ENCODE measurements at places on chromosomes 6 and 20.

- DNase-seq = no peak
Observed at GRCh38 chr6:164417537-164418261, 891.7 kb downstream of the C6orf118 start.

GRCh38 chr20:64077094-64077493 lies 2.2 kb downstream of the RGS19 start:
- no peak for DNase-seq

- DNase-seq = no peak
Observed at GRCh38 chr20:33689493-33689892, 3.3 kb upstream of the E2F1 start.

DNA sequence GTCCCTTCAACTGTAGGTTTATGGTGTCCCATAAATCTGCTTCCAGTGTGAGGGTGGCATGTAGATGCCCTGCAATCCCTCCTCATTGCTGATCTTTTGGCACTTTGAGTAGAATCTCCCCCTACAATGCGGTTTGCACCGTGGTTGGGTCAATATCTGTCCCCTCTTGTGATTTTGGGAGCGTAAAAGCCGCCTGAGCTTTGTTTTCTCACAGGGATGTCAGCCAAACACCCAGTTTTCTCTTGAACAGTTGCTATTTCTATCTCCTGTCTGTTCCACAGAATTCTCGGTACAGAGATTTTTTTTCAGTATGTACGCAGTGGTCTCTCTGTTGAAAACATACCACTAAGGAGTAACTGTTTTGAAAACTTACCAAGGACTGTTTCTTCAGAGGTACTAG lies 21.8 kb downstream of the CDS2 start:
- no peak for DNase-seq

DNA sequence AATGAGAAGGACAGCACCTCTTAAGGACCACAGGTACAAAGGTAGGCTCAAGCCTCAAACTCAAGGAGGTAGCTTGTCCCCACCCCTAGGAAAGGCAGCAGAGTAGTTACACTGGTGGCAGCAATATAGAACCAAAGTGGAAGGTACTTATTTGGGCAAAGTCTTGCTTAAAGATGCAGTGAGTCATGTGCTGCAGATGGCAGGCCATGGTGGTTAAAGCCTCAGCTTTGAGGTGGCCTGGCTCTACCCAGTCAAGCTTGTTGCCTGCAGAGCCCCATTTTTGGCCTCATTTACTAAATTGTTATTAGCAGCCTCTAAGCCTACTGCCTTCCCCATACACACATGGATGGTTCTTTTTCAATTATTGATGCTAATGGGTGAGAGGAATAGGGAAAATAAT lies 146.0 kb downstream of the ELOVL4 start:
- no peak for DNase-seq

DNA sequence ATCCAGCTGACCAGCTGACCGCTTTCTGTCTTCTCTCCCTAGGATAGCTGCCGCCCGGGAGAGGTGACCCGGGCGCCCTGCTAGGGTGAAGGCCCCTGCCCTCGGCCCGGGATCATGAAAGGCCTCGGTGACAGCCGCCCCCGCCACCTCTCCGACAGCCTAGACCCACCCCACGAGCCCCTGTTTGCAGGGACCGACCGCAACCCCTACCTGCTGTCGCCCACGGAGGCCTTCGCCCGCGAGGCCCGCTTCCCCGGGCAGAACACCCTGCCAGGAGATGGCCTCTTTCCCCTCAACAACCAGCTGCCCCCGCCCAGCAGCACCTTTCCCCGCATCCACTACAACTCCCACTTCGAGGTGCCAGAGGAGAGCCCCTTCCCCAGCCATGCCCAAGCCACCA lies 109.7 kb upstream of the MYL9 start:
- no peak for DNase-seq

- no peak for DNase-seq
Observed at GRCh38 chr6:20711518-20711917, 177.3 kb downstream of the CDKAL1 start.

- no peak for DNase-seq
Observed at GRCh38 chr6:128135325-128135724, 234.5 kb upstream of the THEMIS start.

- DNase-seq = no peak
Observed at GRCh38 chr6:136887953-136888352, 34.1 kb upstream of the SLC35D3 start.

DNA sequence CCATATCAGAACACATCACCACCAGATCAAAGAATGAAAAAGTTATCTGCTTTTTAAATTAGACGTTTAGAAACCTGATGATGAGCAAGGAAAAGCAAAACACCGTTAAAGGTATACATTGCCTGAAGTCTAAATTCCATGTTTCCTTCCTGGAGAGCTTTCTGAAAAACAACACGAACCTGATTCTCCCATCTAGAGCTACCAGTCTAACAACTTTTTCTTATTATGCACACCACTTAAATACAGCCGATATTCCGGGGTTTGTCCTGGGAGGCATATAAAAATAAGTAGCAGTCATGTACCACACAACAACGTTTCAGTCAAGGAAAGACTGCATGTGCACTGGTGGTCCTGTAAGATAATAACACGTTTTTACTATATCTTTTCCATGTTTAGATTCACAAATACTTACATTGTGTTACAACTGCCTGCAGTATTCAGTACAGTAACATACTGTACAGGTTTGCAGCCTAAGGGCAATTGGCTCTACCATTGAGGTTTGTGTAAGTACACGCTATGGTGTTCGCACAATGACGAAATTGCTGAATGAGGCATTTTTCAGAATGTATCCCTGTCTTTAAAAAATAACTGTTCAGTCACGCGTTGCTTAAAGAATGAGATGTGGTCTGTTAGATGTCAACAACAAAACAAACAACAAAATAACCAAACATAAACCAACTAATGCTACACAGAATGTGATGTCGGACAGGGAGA lies 19.1 kb upstream of the LYRM2 start:
- DNase-seq = no peak

DNA sequence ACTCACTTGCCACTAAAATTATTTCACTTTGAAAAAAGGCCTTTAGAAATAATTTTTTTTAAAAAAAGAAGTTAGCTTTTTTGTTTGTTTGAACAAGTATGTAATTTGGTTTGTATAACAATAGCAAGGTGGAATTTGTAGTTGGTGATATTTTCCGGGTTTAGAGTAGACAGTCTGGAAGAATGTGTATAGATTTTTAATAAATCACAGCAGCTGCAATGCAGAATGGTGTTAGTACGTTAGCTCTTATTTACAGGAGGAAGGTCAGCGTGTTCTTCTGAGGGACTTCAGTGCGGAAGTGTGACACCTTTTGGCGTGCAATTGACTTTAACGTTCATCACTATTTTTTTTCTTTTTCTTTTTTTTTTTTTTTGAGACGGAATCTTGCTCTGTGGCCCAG lies 115.4 kb downstream of the PLEKHG1 start:
- DNase-seq = no peak

DNA sequence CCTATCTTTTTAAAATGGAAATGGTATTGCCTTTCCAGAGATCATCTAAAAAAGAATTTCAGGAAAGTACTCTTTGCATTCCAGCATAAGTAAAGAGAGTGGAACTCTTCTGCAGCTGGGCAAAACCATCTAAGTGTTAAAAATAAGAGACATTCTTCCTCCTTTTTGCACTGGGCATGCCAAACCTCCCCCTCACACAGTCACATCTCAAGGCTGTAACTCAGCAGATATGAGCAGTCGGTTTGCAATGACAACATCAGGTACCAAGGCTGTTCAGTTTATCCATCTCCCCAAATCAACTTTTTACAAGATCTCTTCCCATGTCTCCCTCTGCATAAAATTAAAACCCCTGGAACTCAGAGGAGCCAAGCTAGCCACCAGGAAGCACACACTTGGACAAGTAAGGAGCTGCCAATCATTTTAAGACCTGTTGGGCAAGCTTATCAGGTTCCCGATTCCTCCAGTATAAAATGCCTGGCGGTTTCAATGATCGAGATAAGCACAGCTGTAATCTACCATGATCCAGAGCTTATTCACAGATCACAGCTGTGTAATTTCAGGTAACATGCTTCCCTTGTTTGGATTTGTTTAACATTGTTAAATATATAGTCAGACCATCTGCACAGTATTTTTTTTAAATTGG lies 23.2 kb downstream of the ID4 start:
- no peak for DNase-seq

DNA sequence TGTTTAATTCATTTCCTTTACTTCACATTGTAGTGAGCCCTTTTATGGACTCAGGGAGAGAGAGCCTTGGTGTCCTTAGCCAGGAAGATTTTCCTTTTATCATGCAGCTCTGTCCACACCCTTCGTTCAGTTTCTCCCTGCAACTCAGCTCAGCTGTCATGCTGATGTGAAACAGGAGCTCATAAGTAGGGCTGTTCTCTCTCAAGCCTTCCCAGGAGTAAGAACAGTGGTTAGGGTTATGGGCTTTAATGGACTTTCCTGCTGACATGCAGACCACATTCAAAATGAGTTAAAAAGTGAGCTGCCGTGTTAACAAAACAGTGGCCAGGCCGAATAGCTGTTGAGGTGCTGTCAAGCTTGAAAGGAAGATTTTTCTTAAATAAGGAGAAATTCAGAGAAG lies 104.1 kb downstream of the BCKDHB start:
- DNase-seq = no peak

DNA sequence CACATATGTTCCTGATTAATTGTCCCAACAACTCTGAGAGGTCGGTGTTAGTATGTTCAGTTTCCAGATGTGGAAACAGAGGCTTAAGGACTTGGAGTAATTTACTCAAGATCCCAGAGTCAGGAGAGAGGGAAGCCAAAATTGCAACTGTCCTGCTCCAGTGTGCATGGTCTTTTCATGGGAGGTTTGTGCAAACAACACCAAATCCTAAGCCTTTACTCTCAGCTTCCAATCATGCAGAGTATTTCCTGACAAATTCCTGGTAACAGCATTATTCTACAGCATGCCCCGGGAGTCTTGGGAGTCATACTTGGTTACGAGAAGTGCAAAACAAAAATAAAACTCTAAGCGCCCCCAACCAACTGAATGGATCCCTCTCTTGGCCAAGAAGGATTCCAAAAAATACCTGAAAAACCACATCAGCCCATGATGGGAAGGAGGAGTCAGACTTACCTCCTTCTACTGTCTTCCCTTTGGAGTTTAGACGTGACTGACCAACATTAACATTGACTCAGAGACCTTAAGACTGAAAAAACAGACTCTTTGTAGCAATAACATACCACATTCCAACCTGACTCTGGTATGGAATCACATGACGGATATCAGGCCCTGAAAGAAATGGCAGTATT lies 30.8 kb upstream of the PPP1R3G start:
- no peak for DNase-seq

DNA sequence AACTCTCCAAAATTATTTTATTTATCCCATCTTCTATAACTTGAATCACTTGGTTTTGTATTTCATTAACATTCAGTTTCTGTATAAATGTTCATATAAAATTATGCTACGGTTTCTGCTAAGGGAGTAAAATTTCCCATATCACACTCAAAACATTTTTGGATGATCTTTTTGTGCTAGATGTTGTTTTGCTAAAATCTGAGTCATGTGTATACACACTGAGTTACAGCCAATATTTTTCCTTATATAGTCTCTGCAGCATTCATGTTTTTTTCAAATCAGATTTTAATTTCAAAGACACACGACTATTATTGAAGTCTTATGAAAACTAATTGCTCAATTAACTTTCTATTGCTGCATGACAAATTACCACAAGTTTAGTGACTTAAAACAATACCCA lies 54.3 kb upstream of the SLC2A12 start:
- DNase-seq = no peak

DNA sequence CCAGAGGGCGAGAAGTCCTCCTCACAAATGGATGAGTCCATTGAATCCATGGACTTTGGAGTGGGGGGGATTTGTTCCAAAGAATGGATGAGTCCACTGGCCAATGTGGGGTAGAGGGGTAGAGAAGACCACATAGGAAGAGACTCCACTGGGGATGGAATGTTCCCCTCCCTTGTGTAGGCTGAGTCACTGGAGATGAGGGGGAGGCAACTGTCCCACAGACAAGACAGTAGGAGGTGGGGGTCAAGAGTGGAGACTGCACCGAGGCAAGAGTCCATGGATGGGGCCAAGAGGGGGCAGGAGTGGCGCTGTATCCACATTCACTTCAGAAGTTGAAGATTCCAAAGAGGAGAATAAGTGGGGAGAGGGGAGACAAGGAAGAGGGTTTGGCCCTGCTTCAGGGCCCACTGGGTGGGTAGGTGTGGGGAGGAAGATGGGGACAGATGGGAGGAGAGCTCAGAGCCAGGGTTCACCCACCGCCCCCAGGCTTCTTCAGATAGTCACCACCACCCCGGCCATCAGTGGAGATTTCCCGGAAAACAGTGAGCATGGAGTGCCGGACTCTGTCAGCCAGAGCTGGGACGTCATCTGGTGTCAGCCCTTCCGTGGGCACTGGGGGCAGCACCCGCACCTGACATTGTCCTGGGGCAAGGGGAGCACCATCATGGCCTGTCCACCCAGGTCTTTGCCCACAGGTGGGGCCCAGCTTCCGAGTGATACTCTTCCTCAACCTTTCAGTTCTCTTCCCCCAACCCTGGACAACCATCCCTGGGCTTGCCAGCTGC lies 4.6 kb downstream of the EGFL8 start:
- no peak for DNase-seq

DNA sequence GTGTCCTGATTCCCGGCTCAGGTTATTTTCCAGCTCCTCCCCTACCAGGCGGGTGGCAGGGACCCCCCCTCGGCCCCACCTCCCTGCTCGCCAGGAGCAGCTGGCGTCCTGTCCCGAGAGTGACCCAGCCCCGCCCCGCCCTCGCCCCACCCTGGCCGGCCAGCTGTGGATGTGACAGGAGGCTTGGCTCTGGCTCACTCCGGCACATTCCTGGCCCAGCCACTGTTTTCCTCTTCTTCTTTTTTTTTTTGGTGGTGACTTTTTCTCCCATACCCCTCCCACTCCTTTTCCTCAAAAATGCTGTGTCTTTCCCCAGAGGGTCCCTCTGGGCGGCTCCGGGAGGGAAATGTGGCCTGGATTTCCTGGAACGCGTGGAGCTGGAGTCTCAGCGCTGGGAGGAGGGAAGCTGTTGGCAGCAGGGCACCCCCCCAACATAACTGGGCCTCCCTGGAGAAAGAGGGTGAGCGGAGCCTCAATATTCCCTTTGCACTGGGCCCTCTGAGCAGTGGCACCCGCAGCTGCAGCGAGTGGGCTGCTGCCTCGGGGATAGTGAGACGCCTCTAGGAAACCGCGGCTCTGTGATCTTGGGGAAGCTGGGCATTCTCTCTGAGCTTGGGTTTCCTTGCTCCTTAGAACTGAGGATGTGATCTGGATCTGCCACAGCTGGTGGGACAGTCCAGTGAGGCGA lies 28.3 kb upstream of the CSNK2A1 start:
- DNase-seq = no peak

DNA sequence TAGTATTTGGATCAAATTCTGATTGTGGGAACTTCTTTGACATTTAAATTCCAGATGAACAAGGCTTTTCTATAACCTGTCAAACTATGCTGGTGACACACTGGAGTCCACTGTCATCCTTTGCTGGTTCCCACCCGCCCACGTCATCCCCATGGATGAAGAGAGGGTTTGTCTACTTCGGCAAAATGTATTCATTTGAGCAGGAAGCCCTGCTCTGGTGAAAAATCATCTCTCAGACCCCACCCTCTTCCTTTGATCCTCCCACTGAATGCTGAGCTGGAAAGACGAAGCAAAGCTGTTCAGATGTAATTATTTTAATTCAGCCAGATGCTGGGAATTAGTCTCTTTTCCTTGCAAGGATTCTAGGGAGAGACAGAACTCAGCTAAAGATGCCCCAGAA lies 50.5 kb downstream of the CPNE5 start:
- peak; percentile 8 for DNase-seq
